ENCODE measurements at places on chromosomes 1 and 21.

DNA sequence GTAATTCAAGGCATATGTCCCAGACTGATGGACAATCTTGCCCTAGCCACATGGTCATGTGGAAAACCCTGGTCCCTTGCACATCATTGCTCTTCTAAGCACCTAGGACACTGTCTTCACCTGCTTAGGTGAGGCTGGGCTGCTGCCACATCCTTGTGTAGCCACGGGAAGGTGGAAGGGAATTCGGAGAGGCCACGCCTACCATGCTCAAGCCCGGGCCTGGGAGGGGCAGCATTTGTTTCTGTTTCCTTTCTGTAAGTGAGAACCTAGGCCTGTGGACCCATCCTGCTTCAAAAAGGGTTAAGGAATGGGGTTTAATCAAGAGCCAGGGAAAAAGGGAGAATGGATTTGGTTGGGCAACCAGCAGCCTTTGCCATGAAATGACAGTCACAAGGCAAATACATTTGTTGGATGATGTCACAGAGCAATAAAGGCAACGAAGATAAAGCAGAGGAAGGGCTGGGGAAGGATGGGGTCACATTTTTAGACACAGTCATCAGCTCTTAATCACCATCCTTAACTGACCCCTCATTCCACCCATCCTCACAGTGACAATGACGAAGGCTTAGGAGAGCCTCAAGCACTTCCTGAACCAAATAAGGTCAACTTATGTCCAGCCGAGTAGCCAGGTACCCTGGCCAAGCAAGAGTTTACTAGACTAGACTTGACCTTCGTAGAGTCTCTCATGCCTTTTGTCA, 10.1 kb upstream of the LRRC38 start:
- no peak for DNase-seq

GRCh38 chr1:209815931-209816341, 10.0 kb upstream of the IRF6 start:
- no peak for DNase-seq

- no peak for DNase-seq
Observed at GRCh38 chr1:216682752-216683151, 40.5 kb downstream of the ESRRG start.

- no peak for DNase-seq
Observed at GRCh38 chr1:109365642-109366204, 32.0 kb downstream of the SORT1 start.

- no peak for DNase-seq
Observed at GRCh38 chr21:42212266-42212665, 6.7 kb upstream of the ABCG1 start.

DNA sequence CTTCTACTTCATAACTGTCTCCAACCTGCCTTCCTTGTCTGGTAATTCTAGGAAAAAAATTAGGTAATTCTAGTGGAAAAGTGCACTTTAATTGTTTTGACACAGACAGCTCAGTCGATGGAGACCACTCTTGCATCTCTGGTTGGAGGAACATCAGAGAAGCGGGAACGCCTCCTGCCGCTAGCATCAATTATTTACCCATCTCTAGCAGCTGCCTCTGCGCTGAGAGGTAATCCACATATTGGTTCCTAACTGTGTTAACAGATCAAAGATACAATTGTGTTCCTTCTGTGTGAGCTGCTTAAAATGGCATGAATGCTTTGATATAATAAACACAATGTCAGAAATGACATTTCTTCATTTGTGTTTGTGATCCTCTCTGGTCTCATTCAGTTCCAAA, 33.3 kb downstream of the C2CD2 start:
- no peak for DNase-seq

- DNase-seq = no peak
Observed at GRCh38 chr1:55684131-55684650, 469.0 kb upstream of the USP24 start.

- DNase-seq = no peak
Observed at GRCh38 chr1:37342736-37343135, 131.6 kb upstream of the ZC3H12A start.

DNA sequence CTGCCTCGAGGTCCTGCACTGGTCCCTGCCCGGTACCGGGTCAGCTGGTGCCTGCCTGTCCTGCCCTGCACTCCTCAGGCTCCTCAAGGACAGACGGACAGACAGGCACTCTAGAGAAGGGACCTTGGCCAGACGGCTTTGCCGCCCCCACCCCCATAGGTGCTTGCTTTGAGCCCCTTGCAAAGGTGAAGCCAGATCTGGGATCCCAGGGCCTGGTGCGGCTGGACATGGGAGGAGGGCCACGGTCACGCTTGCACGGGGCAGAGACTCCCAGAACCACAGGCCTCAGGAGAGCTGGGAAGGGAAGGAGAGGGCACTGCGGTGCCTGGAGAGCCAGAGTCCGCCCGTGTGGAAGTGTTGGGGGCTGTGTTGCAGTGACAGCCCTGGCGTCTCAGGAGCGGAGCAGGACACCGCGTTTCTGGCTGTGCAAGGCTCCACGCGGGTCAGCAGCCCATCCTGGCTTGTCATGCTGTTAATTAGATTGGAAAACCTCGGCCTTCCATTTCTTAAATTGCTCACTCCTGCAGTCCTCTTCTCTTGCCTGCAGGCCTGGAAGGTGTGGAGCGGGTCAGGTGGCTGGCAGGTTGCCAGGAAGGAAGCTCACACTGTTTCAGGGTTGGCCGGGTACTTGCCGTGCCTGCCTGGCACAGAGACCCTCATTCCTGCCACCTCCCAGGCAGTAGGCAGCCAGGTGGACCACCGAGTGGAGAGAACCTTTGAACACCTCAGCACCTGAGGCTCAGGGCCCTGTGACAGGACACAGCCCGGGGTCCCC, 16.3 kb downstream of the COL18A1 start:
- no peak for DNase-seq

DNA sequence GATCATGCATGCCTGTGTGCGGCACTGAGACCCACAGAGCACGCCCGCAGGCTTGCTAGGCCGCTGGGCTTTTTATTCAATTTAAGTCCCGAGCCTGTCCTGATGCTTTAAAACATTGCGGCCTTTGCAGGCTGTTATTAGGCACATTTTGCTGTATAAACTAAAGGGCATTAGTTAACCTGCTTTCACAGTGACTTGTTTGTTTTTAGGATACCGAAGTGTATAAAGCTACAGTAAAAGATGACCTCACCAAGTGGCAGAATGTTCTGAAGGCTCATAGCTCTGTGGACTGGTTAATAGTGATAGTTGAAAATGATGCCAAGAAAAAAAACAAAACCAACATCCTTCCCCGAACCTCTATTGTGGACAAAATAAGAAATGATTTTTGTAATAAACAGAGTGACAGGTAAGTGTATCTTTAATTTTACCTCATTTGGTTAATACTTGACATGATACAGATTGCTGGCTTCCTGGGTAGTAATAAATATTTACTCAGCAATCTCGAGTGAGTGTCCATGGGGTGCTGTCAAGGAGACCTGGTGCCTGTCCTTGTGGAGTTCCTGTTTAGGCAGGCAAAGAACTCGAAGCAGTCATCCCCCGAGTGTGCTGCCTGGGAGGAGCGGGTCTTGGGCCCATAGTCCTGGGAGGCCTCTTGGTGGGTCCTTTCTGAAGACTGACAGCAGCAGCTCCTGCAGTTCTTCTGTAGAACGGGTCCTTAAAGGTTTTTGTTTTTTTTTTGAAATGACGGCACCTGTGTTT, 40.1 kb downstream of the TRAPPC10 start:
- no peak for DNase-seq

DNA sequence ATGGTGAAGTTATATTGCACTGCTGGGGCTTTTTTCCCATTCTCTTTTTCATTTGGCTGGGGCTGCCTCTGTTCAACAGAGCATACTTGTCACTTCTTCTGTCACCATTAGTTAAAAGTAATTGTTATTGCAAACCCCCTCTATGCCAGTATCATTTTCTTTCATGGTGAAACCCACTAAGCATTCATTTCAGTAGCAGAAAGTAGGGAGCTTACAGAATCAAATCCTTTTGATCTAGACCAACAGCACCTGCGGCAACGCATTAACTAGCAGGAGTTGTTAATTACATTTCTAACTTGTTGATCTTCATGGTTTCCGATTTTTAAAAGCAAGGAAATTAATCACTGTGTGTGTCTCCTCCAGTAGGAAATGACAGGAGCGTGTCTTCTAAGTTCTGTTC, 15.0 kb downstream of the SMYD2 start:
- DNase-seq = no peak

DNA sequence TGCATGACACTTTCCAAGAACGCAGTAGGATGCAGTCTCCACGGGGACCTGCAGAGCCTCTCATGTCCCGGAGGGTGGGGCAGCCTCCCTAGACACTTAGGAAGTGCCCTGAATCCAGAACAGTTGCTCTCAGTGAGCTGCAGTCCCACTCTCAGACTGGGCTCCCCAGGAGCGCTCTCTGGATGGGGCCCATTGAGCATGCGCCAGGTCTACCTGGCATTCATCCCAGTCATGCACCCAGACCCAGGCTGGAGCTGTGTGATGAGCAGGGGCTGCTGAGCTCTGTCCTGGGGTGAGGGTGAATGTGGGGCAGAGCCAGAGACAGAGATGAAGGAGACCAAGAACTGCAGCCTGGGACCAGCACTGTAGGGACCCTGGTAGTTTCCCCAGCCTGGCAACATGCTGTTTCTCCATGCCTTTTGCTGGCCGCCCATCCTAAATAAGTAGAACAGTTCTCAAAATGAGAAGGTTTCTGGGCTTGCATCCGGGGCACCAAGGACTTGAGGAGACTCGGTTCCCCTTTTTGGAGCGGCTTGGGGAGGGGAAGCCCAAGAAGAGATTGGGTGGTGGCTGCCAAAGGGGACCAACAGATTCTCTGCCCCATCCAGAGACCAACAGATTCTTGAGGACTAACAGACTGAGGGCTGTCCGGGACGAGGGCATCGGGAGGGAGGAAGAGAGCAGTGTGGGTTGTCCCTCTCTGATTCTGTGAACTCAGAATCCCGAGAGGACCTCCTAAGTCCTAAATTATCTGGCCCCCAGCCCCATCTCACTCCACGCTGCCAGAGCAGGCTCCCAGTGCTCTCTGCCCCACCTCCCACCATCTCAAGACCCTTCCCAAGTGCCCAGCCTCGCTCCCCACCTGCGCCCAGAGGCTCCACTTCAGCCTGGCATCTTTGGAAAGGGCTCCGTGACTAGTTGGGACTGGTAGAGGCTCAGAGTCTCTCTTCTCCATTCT, 1.0 kb upstream of the PGLYRP4 start:
- no peak for DNase-seq

DNA sequence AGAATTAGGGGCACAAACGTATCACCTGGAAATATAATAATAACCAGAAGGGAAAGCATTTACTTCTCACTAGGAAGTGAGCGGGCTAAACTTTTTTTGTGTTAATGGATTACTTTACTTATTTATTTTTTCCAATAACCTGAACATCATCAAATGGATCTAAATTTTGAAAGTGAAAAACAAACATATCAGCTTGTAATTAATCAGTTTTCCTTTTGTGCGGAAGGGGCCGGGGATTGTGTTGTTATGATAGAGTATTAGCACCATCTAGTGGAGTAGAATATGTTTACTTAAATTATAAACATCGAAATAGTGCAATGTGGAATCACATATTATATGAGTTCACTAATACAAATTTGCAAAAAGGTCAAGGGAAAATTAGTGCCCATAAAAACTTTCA, 9.0 kb downstream of the CFH start:
- DNase-seq = peak; percentile 44

GRCh38 chr1:119911775-119912174, 15.5 kb upstream of the ADAM30 start:
- DNase-seq = no peak
